ENCODE measurements at places on chromosomes 2 and 18. TPM values are rescaled to one million over a fixed set of nuclear protein-coding genes. Genes with fewer than 3 reads are reported as not detected.
A peak's percentile ranks its signal among the peaks of the same experiment; 100 is the strongest.

The GCA gene
- total RNA-seq, result 11.3 TPM

The FBXO48 gene
- 0.80 TPM for total RNA-seq

The GATA6 gene
- 19.0 TPM for total RNA-seq

The IDH1 gene
- 51.1 TPM for total RNA-seq

The RTP5 gene
- not detected for total RNA-seq

The FBXO15 gene
- total RNA-seq, result 0.63 TPM

The SLC16A14 gene
- total RNA-seq, result 2.1 TPM

DNA sequence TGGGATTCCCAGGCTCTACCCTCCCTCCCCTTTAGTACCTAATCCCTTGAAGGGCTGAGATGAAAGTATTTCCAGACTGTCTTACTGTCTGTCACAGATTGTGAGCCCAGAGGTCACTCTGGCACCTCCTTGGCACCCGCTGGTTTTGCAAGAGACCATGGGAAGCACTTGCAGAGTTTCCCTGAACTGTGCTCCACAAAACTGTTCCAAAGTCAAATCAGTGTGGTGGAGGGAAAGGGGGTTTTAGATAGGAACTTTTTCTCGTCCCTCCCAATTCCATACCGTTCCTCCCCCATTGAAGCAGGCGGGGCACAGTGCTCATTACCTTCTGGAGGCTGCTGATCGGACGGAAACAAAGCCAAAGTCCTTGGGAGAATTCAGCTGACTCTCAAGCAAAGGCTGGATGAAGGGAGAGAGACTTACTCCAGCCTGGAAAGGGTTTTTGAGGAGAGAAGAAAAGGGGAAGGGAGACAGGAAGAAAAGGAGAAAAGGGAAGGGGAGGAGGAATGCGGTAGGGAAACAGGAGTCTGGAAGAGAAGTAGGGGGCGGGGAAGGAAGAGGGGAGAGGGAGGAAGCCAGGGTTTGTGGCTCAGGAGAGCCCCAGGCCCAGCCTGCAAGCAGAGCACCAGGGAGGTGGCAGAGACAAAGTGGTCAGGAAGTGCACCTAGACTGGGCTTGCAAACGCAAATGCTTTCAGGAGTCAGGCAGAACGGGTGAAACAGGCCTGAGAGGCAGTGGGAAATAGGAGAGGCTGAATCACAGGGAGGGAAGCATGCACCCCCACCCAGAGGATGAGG is 88.4 kb upstream of the SP3 start:
- DNase-seq, result no peak

DNA sequence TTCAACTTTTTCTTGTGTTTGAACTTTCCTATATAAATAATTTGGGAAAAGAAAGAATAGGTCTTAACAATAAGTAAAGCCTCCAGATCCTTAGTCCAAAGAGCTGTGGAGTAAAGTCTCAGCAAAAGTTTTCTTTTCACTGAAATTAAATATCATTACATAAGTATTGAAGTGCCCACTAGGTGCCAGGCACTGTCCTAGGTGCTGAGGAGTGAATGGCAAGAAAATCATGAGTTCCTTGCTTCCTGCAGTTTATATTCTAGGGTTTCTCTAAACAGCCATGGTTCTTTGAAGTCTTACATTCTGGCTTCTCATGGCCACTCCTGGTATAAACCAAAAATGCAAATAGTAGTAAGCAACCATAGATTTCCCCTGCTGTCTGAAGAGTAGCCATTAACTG is 59.7 kb downstream of the SPP2 start:
- no peak for DNase-seq

DNA sequence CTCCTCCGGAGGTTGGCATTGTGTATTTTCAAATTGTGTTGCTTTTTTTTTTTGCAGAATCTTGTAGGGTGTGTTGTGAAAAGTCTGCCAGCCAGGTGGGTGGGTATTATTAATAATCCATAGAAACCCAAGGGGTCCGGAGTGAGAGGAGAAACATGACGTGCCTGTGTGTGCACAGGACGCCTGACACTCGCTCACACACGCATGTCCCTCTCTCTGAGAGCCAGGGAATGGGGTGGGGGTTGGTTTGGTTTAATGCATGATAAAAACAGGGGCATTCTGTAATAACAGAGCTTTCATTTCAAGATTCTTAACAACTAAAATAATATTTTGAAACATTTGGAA is 224.8 kb downstream of the FAM210A start:
- DNase-seq, result no peak

- peak; percentile 75 for DNase-seq
These were observed 22.6 kb upstream of the FZD5 start for GRCh38 chr2:207792244-207792785.

DNA sequence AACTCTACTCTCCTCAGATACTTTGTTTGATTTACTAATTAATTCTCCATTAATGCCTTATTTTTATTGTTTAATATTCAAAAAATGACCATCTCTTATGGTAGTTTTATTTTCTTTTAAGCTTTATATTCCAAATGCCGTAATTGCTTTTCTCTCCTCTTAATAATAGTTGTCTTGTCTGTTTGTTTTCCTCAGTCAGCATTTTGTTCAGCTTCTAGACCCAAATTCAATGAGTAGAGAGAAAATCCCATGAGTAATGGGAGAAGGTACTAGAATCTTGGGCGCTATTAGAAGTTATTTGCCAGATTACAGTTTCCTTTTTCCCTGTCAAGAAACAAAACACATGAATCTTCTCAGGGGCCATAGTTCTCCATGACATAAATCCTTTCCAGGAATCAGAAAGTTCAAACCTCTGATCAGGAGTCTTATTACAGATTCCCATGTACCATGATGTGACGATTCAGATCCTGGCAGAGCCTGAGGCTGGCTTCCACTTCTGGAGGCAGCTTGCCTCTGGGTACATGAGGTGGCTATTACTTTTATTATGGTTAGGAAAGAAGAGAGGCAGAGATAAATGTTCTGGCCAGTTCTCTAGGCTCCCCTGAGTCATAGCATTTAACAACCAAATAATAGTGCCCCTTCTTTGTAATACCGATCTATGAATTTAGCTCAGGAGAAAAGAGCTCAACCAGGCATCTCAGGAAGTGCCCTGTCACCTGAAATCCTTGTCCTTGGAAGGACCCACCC is 485.1 kb upstream of the SETBP1 start:
- DNase-seq, result no peak

DNA sequence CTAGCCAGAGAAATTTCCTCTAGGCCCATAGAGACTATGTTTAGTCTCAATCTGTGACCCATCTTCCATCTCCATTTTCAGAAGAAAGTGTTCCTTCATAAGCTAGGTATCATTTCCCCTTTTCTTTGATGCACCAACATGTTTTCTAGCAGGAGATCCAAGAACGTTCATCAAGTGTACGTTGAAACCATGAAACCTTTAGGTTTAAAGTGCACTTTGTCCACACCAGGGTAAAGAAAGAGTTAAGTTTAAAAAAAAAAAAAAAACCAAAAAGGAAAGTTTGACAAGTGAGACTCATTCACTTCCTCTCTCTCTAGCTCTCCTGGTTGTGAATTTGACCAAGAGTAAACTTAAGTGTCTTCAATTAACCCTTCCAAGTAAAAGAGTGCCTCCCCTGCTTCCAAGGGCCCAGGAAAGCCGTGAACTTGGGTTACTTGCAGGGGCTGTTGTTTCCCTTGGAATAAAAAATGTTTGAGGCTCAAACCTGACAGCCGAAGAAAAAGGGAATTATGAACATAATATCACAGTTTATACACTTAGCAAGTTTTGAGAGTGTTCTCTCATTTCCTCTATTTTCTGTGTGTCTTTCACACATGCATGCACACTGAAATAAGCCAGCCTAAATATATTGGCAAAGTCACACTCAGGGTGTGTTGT is 56.7 kb downstream of the LBH start:
- DNase-seq, result no peak

DNA sequence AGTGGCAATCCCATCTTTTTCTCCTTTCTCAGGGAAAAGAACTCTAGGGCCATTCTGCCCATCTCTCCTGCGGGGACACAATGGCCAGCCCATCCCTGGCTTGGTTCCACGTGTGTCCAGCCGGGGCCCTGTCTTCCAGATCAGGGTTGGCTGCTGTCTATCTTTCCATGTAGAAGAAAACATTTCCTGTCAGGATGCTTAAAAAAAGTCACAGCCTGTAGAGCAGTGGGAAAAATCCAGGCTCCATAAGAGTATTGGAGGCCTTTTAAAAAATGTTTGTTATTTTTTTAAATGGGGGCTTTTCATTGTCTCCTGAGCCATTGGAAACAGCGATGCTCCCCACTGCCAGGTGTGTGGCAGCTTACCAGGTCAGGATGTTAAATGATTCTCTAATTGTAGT is 105.6 kb downstream of the TGFA start:
- no peak for DNase-seq

- peak; percentile 34 for DNase-seq
These were observed 36.9 kb upstream of the BMPR2 start for GRCh38 chr2:202339071-202339870.

- DNase-seq, result no peak
These were observed 100.9 kb downstream of the DPP10 start for GRCh38 chr2:114543236-114543766.

DNA sequence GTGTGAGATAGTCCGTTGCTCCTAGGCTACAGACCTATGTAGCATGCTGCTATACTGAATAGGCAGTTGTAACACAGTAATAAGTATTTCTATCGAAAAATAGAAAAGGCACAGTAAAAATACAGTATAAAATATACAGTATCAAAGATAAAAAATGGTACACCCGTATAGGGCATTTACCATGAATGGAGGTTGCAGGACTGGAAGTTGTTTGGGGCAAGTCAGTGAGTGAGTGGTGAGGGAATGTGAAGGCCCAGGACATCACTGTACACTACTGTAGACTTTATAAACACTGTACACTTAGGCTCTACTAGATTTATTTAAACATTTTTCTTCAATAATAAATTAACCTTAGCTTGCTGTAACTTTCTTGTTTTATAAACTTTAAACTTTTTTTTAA is 3.5 kb downstream of the MAP3K20 start:
- DNase-seq, result no peak

GRCh38 chr2:30713698-30714097 is 93.5 kb downstream of the CAPN13 start:
- DNase-seq, result no peak

- no peak for DNase-seq
These were observed 147.4 kb downstream of the SOX11 start for GRCh38 chr2:5839550-5839949.

DNA sequence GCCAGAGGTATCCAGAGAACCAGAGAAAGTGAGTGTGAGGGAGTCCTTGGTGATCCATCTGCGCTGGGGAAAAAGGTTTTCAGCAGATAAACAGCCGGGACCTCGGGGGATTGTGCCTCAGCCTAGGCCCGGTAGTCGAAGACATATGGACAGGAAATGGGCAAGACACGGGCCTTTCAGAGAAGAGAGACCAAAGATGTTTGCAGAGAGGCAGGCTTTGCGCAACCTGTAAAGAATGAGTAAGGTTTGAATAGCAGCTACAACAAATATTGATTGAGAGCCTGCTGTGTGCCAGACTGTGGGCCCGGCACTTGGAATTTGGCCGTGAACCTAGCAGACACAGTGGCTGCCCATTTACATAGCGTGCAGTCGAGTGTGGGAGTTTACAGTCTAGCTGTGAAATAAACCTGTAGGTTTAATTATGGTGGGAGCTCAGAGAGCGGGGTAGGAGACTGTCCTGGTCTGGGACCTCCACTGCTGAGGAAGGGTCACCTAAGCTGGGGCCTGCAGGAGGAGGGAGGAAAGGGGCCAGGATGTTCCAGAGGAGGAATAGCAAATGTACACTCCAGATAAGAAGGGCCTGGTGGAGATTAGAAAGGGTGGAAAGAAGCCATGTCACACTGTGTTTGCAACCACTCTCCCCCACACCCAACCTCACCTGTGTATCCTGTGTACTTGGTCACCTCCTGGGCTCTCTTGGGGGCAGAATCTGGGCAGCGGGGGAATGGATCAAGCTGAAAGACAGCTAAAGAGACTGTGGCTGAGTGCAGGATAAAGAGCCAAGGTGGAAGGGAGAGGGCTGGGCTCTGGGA is 3.0 kb downstream of the SH2D6 start:
- DNase-seq, result peak; percentile 50

- DNase-seq, result no peak
These were observed 8.4 kb upstream of the KCNG2 start for GRCh38 chr18:79789091-79789891.

GRCh38 chr2:216901273-216901672 is 41.4 kb upstream of the TNP1 start:
- no peak for DNase-seq

DNA sequence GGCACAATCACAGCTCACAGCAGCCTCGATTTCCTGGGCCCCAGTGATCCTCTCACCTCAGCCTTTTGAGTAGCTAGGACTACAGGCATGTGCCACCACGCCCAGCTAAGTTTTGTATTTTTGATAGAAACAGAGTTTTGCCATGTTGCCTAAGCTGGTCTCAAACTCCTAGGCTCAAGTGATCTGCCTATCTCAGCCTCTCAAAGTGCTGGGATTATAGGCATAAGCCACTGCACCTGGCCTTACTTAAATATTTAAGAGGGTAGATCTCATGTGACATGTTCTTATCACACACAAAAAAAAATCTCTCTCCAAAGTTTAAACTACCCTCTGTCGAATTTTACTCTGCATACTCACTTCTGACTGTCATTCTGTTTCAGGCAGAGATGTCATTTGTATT is 75.4 kb upstream of the CHRNA1 start:
- DNase-seq, result no peak

GRCh38 chr2:28683100-28683706 is 68.4 kb upstream of the PPP1CB start:
- peak; percentile 80 for DNase-seq

- DNase-seq, result no peak
These were observed 52.6 kb upstream of the ACMSD start for GRCh38 chr2:134785659-134786430.

DNA sequence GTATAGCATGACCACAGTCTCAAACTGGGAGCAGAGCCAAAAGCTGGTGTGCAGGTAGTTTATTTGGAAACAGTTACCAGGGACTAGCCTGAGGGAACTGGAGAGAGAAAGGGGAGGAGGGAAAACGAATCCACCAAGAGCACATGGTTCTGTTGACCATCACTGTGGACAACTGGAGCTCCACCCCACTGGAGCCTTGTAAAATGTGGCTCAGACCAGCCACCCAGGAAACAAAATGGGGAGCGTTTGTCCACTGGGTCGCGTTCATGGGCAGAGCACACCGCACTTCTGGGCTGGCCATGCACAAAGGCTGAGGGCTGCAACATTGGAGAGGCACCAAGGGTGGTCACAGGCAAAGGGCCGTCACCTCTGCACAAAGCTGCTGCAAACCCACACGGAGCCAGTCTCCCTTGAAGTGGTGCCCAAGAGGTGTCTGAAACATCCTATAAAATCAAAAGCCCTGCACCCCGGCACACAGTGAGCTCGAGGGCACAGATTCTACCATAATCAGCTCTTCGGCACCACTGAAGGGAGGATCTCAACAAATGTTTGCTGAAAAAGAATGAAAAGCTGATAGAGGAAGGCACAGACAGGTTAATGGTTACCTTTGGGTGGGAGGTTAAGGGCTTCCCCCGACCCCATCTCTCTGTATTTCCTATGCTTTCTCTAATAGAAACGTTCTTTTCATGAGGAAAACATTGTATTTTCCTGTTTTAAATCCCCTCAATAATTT is 192.9 kb downstream of the INHBB start:
- DNase-seq, result no peak

- no peak for DNase-seq
These were observed 86.4 kb downstream of the BIN1 start for GRCh38 chr2:127020536-127020935.
